ENCODE measurements at places on chromosomes 3 and 15.

DNA sequence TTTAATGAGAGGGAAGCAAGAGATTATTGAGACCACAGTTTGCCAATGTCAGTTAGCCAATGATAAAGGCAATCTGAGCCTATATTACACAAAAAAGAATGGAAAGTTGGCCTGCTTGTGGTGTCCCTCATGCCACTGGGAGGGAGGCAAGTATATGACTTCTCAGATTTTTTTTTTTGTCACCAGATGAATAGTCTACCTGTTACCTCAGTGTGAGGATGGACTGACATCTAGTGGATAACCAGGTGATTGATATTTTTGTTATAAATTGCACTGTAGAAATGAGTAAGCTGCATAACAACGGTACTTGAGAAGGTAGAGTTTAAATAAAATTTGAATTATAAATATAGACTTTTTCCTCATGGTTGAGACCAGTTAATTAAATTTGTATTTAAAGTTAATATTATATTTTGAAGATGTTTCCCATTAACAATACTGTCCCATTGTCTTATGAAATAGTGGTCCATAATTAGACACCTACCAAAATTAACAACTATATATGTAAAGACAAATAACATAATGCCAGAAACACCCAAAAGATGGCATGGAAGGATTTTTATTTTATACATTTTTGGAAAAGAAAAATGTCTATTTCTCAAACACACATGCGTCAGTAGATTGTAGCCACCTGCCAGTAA is 237.8 kb upstream of the GADL1 start:
- peak; percentile 4 for DNase-seq

DNA sequence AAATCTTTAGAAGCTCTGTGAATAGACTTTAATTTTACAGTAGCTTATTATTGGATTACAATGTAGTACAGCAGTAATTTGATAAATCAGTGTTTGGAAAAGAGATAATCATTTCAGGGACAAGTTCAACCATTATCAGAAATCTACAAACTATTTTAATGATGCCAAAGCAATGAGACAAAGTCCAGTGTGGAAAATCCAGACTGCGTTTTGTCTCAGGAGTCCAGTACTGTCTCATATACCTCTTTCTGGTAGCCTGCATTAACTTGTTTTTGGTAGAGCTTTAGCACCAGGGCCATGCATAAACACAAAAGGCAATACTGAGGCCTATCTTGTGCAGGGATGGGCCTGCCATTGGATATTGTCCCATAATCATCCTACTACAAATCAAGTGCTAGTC is 19.7 kb downstream of the ACKR4 start:
- DNase-seq: no peak

DNA sequence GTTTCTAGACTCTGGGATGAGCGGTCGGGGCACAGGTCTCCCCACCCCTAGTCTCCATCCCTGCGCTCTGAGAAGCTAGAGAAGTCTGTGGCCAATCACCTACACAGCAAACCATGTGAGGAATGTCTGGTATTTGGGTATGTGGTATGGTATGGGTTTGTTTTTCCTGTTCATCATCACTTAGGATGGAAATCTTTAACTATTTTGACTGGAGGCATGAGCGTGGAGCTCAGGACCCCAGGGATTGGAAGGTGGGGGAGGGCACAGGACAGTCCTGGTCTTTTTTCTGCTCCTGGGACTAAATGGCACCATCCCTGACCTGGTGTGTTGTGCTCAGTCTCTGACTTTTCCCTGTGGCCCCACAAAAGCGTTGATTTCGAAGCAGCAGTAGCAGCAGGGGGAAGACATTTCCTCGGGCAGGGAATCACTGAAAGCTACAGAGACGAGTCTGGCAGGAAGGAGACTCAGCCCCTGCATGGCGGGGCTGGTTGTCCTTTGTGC is 191.7 kb upstream of the TPM1 start:
- DNase-seq: no peak

GRCh38 chr3:12601072-12601471 is 44.2 kb downstream of the MKRN2 start:
- no peak for DNase-seq

DNA sequence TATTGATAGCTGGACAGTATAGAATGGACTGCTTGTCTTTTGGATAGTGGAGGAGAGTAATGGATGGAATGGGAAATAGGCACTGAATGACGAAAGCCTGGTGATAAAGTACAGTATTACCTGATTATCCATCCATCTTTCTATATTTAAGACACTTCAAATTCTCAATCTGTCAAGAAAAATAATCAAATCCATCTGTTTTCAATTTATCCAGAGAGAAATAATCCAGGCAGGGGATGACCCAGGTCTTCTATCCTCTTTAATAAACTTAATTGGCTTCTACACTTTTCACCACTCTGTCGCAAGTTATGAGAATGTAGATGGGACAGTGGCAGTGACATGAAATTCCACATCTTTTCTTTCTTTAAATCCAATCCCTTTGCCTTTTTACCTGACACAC is 420.3 kb upstream of the PDZRN3 start:
- no peak for DNase-seq

DNA sequence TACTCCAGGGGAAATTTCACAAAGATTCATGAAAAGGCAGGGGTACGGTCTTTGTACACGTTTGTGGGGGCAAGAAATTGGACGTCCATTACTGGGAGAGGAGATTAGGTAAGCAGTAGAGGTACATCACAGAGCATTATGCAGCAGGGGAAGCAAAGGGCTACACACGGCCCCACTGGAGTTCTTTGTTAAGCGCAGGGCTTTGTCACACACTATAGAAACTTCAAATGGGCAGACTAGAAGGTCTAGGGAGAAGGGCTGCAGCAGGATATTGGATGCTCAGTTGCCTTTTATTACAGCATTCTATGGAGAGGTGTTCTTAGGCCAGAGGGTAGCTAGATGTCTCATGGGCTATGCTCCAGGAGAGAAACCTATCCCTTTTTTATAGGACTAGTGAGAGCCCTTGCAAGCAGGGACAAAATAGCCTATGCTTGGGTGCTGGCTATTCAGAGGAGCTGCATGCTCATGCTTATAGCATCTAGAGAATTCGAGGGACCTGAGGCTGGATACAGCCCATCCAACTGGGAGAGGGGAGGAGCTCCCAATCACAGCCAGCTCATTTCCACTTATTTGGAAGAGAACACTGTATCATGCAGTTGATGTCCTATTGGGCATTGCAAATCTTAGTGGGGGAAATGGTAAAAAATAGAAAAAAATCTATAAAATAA is 506.4 kb upstream of the ADAMTS9 start:
- DNase-seq: no peak

- DNase-seq: no peak
Measured at GRCh38 chr15:58535337-58535736, 103.5 kb downstream of the LIPC start.

DNA sequence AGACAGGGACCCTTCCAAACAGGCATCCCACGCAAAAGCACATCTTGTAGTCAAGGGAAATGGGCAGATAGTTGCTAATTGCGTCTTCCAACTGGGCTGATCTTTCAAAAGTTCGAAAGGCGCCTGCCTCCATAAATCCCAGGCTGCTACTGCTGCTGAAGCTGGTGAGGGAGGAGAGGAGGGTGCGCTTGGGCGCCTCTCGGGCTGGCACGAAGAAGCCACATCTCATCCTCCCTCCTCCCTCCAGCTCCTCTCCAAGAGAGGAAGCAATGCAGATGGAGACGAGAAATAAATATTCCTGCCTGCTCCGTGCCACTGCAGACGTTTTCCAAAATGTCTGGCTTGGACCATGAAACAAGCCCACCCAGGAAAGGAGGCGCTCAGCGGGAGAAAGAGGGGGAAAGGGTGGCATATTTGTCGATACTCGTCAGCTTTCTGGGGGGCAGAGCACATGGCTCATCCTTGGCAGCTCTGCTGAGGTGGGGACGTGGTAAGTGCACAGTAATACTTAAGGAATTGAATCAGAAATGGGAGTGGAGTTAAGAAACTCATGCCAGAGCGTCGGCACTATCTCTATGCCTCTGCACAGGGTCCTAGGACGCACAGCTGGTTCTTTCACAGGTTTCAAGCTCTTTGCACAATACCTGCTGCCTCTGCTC is 88.9 kb upstream of the FEZF2 start:
- no peak for DNase-seq

GRCh38 chr15:66429117-66429516 is 42.4 kb downstream of the MAP2K1 start:
- DNase-seq: no peak

DNA sequence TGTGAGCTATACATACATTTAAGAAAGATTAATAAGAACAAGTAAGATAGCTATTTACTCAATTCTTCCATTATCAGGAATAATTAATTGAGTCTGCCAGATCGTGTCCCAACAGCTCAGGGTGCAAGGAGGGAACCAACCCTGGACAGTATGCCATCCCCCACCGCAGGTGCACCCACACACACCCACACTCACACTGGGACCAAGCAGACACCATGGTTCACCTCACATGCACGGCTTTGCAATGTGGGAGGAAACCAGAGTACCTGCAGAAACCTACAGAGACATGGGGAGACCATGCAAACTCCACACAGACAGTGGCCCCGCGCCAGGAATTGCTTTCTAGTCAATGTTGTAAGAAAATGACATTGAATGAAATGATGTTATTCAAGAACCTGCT is 20.0 kb upstream of the TJP1 start:
- no peak for DNase-seq

GRCh38 chr3:128071771-128072453 is 19.7 kb downstream of the SEC61A1 start:
- DNase-seq: no peak

DNA sequence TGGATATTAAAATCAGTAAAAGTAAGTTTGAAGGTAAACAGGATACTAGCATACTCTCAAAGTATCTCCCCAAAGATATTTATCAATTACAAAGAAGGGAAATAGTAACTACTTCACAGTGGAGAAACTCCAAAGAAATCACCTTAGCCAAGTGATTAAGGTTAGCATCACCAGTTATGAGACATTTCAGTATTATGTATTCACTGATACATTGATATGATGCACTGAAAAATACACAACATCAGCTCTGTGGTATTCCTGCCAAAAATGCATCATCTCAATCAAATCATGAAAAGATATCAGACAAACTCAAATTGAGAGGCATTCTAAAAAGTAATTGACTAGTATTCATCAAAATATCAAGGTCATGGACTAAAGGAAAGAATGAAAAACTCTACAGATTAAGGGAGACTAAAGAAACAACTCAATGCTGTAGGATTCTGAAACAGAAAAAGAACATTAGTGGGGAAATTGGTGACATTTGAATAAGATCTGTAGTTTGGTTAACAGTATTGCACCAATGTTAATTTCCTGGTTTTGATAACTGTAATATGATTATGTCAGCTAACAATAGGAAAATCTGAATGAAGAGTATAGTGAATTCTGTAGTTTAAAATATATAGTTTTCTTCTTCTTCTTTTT is 215.4 kb downstream of the UACA start:
- no peak for DNase-seq

DNA sequence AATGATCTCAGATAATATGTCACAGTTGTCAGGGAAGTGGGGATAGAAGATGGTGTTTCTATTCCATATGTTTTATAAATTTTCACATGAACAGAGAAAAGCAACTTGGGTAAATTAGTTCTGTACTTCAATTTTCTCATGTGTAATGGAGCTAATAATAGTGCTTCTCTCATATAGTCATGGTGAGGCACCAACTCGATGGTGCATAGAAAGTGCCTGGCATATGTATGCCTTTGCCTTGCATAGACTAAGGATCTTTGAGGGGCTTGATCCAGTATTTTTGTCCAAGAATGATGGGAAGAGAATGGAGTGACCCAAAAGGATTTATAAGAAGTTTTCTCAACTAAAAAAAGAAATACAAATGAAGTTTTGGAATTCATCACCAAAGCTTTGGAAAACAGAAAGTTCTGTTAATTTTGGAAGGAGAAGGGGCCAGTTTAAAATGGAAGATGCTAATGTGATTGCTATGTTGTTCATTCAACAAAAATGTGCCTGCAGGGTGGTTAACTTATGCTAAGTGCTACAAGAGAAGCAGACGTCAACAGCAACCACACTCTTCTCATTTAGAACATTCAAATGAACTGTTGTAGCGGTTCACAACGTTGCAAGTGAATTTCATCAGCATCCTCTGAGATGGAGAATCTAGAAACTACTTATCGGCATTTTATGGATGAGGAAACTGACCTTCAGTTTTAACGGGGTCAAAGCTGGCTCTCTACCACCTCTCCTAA is 86.1 kb downstream of the RTP4 start:
- peak; percentile 2 for DNase-seq

- no peak for DNase-seq
Measured at GRCh38 chr3:153688301-153689120, 432.7 kb upstream of the ARHGEF26 start.

GRCh38 chr3:152646004-152646403 is 188.9 kb upstream of the P2RY1 start:
- DNase-seq: no peak

DNA sequence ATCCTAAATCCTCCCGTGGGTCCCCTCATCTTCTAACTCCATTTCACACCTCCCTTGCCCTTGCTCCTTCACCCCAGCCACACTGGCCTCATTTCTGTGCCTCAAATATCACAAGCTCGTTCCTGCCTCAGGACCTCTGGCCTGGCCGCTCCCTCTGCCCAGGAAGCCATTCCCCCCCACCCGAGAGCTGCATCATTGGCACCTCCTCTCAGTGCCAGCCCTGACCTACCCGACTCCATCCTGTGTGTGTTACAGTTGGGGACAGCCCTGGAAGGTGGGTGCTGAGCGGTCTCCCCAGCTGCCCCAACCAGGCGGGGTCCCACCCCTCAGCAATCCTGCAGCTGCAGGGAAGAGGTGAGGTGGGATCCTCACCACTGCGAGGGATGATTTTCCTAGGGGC is 14.5 kb downstream of the PLXND1 start:
- no peak for DNase-seq

- DNase-seq: no peak
Measured at GRCh38 chr15:76333309-76333708, 3.3 kb upstream of the ISL2 start.

- no peak for DNase-seq
Measured at GRCh38 chr15:62122249-62122648, 42.8 kb downstream of the C2CD4B start.

- no peak for DNase-seq
Measured at GRCh38 chr3:10855871-10856662, 40.0 kb downstream of the SLC6A11 start.

- peak; percentile 24 for DNase-seq
Measured at GRCh38 chr3:81581966-81582599, 179.4 kb downstream of the GBE1 start.

- no peak for DNase-seq
Measured at GRCh38 chr3:112134335-112135124, 1.5 kb upstream of the GCSAM start.

Measured in NCI-H460 (cell line).